ENCODE measurements at places on chromosomes 2 and 18.

GRCh38 chr2:128306931-128307460, 11.7 kb downstream of the HS6ST1 start:
- DNase-seq: no peak

- no peak for DNase-seq
These were observed 7.1 kb downstream of the FBXO15 start for GRCh38 chr18:74140582-74140981.

DNA sequence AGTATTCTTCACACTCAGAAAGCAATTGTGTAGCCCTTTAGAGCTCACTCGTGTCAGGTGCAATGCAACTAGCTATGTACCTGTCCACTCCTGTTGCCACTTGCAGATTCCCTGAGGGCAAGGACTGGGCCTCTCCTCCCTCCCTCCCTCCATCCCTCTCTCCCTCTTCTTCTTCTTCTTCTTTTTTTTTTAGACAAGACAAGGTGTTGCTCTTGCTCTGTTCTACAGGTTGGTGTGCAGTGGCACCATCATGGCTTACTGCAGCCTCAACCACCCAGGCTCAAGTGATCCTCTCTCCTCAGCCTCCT, 119.7 kb downstream of the ACKR3 start:
- DNase-seq: no peak

- DNase-seq: no peak
These were observed 30.8 kb upstream of the POLE4 start for GRCh38 chr2:74927621-74928020.

DNA sequence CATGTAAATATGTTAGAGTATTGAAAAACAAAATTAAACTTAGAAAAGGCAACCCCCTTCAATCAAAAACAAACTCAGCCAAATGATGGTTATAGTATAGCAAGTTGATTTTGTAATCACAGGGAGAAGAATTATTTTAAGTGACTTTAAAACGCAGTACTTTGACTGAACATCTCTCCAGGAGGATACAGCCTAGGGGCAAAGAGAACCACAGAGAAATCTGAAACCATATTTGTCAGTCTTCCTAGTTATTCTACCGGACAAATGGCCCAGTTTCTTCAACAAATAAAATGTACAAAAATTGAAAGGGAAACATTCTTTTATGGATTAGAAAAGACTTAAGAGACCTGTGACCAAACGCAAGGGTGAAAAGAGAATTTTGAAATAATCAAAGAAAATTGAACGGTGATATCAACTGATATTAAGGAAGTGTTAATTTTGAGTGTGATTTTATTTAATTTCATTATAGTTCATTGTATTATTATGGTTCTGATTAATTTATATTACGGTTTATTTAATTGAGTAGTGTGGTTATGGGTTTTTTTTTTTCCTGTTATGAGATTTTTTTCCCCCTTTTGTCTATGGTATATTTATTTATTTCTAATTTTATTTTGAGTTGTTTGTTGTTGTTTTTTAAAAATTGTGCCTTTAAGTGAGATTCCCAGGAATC, 75.3 kb downstream of the HNRNPLL start:
- no peak for DNase-seq

GRCh38 chr2:234308813-234309195, 188.1 kb downstream of the ARL4C start:
- peak; percentile 79 for DNase-seq

DNA sequence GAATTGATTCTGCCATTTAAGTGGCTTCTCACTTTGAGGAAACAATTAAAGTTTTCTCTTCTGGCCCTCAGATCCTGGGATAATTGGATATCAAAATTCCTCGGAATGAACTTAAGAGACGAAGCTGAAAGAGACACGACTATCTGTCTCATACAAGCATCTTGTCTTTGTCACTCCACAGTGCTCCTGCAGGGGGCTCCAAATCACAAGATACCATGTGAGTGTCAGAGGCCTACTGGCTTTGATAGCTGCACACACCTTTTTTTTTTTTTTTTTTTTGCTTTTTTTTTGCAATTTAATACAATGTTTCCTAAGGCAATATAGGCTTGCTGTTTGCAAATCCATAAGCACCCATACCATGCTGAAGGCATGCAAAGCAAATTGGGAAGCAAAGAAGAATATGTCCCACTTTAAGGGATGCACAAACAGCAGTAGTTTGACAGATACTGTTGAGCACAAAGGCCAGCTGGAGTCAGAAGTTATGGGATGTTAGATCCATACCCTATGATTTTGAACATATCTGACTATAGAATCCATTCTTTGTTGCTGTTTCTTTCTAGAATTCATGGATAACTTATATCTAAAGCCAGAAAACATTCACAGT, 109.0 kb upstream of the CBLN2 start:
- peak; percentile 61 for DNase-seq

- no peak for DNase-seq
These were observed 16.9 kb downstream of the PMAIP1 start for GRCh38 chr18:59916746-59917145.

DNA sequence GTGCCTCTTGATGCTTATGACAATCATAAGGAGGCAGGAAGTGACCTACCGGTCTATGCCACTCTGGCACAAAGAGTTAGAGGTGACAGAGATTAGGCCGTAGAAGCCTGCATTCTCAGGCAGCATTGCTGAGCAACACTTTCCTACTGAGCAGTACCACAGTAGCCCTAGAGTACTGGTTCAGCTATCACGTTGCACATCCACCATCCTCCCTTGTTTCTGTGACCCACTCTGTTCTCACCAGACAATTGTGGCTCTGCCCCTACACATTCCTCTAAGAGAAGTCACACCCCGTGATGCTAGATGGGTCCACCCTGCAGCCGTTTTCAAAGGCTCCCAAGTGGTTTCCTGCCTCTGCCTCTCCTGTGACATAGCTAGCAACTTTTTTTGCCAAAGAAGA, 22.6 kb upstream of the SUCLG1 start:
- peak; percentile 27 for DNase-seq

DNA sequence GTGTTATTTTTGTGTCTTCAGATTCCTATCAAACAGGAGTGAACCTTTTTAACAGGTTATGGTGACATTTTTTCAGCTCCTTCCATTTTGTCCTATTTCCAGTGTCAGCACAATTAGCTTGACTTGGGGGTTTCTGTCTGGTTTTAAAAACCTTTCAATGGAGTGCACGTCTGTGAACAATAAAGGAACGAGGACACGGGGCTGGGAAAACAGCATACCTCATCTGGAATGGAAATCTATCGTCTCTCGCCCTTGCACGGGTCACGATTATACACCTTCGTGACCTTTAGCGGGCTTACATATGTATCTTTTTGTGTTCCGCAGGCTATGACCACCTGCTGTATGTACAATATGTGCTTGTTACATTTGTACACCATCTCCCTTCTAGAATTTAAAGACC, 2.3 kb upstream of the ZNF532 start:
- no peak for DNase-seq

DNA sequence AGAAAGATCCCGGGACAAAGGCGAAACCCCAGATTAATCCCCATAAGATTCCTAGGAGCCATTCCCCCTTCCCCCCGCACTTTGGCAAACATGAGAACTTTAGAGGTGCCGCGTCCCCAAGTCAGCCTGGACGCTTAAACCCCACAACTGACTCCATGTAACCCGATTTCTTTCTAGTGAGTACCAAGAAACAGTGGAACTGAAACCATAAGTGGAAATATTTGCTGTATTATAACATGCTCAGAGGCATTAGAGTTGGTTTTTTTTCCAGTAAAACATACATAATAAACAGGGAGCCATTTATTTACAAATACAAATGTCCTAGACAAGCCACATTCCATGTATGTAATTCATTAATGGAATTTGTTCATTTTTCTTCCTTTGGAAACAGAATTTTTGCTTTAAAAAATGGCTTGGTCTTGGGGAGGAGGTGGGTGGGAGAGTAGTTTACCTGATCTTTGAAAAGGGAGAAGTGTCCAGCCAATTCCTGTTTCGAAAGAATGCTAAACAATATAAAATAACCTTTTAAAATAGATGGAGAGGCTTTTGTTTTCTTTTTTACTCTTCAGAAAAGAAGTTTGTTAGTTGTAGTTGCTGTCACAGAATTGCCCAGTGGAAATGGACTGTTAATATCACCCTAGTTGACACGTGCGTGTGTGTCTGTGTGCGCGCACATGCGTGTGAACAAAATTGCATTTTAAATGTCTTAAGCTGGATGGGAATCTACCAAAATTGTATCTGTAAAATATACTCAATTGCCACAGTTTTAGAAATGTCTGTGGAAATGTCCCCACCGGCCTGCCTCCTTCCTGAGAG, 10.6 kb downstream of the POU3F3 start:
- no peak for DNase-seq

DNA sequence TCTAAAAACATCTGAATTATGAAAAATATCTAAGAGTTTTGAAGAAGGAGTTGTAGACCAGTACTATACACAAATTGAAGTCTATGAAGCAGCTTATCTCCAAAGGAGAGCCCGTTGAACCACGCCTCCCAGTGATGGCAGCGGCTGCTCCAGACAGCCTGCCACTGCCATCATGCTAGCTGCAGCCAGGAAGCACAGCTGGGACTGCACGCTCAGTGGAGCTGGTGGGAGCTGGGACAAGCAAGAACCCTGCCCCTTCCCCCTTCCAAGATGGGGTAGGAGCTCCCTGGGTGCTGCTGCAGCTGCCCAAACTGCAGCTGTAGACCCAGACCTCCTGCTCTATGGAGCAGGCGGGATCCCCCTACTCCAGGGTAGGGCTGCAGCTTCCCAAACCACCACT, 124.7 kb upstream of the SPATS2L start:
- no peak for DNase-seq

DNA sequence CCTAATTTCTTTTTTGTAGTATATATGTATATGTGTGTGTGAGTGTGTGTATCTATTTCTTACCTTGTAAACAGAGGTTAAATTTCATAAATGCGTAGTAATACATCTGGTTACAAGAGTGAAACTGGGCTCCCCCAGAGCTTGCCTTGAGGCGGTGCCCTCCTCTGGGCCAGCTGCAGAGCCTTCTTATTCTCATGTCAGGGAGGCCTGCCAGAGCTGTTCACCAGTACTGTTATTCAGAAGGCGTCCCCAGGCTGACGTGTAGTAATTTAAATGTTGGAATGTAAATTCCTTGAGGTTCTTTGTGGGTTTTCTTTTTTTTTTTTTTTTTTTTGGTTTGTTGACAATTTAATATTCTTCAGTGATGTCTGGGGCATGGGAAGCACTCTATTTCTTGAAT, 11.2 kb downstream of the COPS8 start:
- no peak for DNase-seq

DNA sequence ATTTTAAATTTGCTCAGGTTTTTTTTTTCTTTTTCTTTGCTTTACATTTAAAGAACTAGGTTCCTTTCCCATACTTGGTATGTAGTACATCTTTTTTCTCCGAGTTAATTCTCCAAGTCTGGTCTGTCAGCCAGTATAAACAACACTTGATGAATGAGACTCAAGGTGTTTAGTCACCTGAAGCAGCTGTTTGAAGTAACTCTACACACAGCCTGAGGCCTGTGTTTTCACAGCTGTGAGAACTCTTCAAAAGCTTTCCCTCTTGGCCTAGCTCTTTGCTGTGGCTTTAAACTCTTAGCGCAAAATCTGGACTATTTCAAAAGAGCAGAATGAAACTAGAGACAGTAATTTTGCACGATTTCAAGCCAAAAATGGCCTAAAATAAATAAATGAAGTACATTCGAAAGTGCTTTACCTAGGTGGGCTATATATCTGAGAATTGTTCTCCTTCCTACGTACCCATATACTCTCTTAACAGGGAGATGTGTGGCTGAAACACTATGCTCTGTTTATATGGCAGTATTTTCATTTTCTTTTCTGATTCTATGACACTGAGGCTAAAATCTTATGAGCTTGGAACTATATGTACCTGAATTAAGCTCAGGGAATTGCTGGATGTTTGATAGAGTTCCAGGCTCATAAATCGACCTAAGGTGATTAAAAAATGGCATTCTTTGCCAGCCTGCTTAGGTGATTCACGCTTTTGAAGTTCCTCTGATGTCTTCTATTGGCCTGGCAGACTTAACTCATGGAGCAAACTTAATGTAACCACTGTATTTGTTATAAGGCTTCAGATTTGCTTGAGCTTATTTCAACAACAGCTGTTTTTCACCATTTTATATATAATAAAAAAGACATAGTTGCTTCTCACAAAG, 1044.1 kb upstream of the ZEB2 start:
- no peak for DNase-seq

DNA sequence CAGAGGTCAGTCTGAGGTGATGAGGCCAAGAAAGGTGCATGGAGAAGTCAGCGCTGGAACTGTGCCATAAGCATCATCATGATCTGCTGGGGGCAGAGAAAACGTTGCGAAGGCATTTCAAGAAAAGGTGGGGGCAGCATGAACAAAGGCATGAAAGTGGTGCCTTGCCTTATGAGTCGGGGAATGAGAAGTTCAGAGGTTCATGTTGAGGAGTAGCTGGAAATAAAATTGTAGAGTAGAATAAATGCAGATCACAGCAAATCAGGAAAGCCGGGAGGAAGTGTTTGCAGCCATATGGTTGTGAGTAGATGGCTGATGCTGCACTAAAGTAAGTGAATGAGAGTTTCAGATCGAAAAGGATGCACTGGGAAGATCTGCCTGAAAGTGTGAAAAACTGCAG, 72.1 kb upstream of the ARL5A start:
- DNase-seq: no peak

GRCh38 chr2:98771721-98772524, 41.0 kb upstream of the MGAT4A start:
- peak; percentile 66 for DNase-seq

- no peak for DNase-seq
These were observed 31.7 kb upstream of the ASPRV1 start for GRCh38 chr2:69993048-69993565.

- DNase-seq: no peak
These were observed 56.6 kb downstream of the THNSL2 start for GRCh38 chr2:88226754-88227153.

GRCh38 chr2:180625006-180625844, 355.2 kb upstream of the UBE2E3 start:
- no peak for DNase-seq

- DNase-seq: no peak
These were observed 17.3 kb upstream of the LDLRAD4 start for GRCh38 chr18:13201292-13201691.

DNA sequence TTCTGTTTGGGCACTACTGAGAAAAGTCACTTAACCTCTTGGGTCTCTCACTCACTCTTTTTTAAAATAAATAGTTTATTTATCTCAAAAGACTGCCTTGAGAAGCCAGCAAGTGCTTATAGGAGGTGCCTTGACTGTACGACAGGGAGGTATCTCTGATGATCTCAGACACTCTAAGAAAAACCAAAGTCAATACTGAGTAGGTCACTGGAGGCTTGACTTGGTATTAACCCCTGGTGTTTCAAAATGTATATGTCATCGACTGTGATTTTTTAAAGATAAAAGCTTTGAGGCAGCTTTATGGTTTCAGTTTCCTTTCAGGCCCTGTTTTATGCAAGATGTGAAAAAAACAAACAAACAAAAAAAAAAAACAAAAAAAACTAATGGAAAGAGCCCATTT, 33.7 kb downstream of the MREG start:
- DNase-seq: no peak

Data from activated CD4-positive, alpha-beta T cell treated with anti-CD3 and anti-CD28 coated beads for 48 hours (primary cell).